ENCODE measurements at places on chromosomes 7 and 10.

GRCh38 chr10:105714728-105715127 is 1073.6 kb downstream of the SORCS3 start:
- no peak overlapping the region for H3K27ac ChIP-seq
- no peaks in the 10 kb centered on the region for H3K27me3 ChIP-seq
- DNase-seq, result no peak
- H3K4me1 ChIP-seq, result no peaks in the 10 kb centered on the region

DNA sequence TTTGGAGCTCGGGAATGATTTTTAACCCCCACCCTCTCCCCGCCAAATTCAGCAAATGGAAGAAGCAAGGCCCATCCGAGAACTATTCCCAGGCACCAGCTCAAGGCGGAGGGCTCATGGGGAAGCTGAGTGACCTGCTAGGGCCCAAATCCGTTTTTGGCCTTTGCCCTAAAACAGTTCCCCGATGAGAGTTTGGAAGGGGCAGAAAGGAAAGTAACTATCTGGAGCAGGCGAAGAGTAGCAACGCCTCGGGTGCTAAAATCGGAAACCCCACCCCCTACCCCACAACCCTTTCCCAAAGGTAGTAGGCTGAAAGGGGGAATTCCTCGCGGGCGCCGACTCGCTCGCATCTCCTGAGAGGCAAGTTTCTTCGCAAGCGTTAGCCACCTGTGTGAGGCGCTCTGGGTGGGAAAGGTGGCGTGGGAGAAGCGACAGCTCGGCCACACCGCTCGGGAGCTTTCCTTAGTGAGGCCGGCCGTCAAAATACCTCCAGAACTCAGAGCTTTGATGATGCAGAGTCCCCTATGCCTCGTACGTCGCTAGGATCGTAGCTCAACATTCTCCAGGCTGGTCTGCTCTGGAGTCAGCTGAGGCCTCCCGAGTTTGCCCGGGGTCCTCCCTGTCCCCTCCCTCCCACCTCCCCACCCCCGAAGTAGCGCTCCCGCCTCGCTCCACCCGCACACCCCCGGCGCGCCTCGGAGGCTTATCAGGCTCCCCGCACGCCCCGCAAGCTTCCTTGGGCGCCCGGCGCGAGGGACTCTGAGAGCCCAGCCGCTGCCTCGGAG is 642 bp upstream of the PRKG1 start:
- H3K4me1 ChIP-seq, result no peaks in the 10 kb centered on the region
- H3K27ac ChIP-seq, result no peak overlapping the region
- H3K36me3 ChIP-seq, result no peaks in the 10 kb centered on the region
- no peak overlapping the region for H3K4me3 ChIP-seq
- DNase-seq, result no peak

GRCh38 chr7:6148724-6149360 is 117.7 kb downstream of the ANKRD61 start:
- H3K4me3 ChIP-seq, result no peak overlapping the region
- no peak for DNase-seq
- peaks cover 93% of the 10 kb centered on the region for H3K36me3 ChIP-seq
- H3K27ac ChIP-seq, result no peak overlapping the region

- no peak overlapping the region for H3K4me3 ChIP-seq
- no peaks in the 10 kb centered on the region for H3K36me3 ChIP-seq
- H3K4me1 ChIP-seq, result no peaks in the 10 kb centered on the region
- no peaks in the 10 kb centered on the region for H3K27me3 ChIP-seq
Measured at GRCh38 chr7:133504825-133505224, 251.9 kb downstream of the EXOC4 start.

- H3K4me1 ChIP-seq, result no peaks in the 10 kb centered on the region
- no peak overlapping the region for H3K4me3 ChIP-seq
- H3K27ac ChIP-seq, result no peak overlapping the region
- DNase-seq, result no peak
- no peaks in the 10 kb centered on the region for H3K27me3 ChIP-seq
- peaks cover 12% of the 10 kb centered on the region for H3K36me3 ChIP-seq
Measured at GRCh38 chr10:61923210-61923949, 21.9 kb downstream of the ARID5B start.

DNA sequence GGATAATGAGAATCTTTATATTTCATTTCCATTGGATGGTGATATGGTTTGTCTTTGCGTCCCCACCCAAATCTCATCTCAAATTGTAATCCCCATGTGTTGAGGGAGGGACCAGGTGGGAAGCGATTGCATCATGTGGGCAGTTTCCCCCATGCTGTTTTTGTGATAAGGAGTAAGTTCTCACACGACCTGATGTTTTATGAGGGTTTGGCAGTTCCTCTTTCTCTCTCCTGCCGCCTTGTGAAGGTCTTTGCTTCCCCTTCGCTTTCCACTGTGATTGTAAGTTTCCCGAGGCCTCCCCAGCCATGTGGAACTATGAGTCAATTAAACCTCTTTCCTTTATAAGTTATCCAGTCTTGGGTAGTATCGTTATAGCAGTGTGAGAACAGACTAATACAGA is 59.4 kb downstream of the MTPN start:
- H3K4me1 ChIP-seq, result no peaks in the 10 kb centered on the region
- H3K27me3 ChIP-seq, result no peaks in the 10 kb centered on the region
- H3K4me3 ChIP-seq, result no peak overlapping the region
- no peak overlapping the region for H3K27ac ChIP-seq

DNA sequence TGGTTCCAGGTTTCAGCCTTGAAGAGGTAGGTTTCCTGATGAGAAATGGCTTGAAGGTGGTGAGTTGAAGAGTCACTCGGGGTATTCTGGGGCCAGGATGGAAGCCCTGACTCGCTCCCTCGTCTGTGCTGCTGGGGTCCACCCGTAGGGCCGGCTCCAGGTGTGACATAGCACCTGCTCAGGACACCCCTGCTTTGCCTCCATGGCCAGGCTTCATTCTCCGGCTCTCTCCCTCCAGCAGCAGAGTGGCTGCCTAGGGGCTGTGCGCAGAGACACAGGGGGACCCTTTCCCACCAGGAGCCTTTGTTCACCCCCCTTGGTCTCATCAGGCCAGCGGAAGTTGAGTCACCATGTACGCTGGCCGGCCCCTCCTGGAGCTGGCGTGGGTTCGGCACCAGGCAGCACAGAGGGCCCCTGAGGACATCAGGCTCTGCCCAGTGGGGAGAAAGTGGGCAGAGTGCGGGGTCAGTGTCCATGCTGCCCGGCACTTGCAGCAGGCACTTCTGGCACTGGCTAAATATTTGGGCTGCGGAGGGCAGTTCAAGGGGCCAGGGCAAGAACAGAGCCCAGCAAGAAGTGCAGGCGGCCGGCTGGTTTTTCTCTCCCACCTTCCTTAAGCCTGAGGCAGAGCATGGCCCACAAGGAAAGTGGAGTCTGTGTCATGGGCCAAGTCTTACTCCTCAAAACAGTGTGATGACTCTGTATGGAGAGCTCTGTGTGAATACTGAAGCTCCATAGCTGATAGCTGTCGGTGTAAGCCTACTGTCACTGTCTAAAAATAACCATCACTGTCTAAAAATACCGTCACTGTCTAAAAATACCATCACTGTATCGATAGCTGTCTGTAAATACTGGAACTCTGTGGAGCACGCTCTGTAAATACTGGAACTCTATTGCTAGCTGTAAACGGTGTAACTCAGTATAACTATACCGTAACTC is 3.7 kb upstream of the PRKAR1B start:
- H3K4me1 ChIP-seq, result peaks cover 11% of the 10 kb centered on the region
- DNase-seq, result no peak
- H3K36me3 ChIP-seq, result peaks cover 16% of the 10 kb centered on the region
- H3K27me3 ChIP-seq, result no peaks in the 10 kb centered on the region

DNA sequence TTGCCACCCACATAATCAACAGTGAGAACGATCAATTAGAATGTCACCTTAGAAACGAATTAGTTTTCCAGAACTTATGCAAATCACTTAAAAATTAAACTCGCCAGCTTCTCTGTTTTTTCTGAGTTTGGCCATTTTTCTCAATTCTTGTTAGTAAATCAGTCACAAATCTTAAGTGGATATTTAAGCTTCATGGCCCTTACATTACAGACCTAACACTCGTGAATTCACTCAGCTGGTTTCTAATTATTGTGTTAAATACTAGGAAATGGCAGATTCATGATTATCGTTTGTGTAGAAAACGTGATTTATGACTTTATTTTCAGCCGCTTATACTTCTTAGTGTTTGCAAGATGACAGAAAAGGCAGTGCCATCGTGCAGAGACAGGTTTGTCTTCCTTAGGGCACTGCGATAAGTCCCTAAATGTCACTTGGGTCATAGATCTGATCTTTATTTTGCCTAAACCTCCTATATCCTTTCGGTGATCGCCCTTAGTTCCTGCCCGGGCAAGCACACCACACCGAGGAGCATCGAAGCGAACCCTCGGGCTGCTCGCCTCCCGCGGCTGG is 587 bp upstream of the CELF2 start:
- peaks cover 48% of the 10 kb centered on the region for H3K27me3 ChIP-seq
- no peak overlapping the region for H3K27ac ChIP-seq
- peaks cover 3% of the 10 kb centered on the region for H3K4me1 ChIP-seq
- DNase-seq, result no peak
- H3K36me3 ChIP-seq, result no peaks in the 10 kb centered on the region
